ENCODE measurements at places on chromosomes 1 and 21.

DNA sequence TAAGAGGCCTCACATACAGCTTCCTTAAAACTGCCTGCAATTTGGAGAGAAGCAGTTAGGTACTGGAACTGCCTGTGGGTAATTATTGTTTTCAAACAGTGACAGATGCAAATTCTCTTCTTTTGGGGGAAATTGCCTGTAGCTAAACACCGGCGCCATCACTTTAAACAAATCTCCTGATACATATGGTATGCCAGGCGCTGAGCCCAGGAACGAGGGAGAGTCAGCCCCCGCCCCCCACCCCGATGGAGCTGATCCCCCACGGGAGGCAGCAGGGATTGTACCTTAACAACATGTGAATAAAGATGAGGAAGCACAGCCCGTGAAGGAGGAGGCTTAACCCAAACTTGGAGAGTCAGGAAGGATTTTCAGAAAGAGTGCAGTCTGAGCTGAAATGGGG, 7.1 kb downstream of the TMEM51 start:
- no peak for DNase-seq

- DNase-seq: no peak
Observed at GRCh38 chr1:24118410-24119242, 6.7 kb upstream of the MYOM3 start.

DNA sequence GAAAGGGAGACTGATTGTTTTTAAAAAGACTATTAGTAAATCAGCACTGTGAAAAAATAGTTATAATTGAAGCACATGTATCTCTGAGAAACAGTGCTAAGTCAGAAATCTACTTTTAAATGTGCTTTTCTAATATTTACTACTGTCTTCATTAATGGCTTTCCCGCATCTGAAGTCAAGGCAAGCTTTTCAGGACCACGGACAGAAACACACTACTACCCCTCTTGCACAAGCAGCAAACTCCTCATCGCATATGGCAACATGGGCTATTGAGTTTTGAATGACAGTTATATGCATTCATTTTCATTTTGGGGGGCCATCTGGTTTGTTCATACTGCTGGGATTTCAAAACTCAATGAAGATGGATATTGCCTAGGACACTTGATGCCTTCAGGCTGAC, 433.4 kb upstream of the CAMK1G start:
- DNase-seq: peak; percentile 40

- DNase-seq: peak; percentile 94
Observed at GRCh38 chr1:183609313-183609712, 19.1 kb upstream of the NCF2 start.

DNA sequence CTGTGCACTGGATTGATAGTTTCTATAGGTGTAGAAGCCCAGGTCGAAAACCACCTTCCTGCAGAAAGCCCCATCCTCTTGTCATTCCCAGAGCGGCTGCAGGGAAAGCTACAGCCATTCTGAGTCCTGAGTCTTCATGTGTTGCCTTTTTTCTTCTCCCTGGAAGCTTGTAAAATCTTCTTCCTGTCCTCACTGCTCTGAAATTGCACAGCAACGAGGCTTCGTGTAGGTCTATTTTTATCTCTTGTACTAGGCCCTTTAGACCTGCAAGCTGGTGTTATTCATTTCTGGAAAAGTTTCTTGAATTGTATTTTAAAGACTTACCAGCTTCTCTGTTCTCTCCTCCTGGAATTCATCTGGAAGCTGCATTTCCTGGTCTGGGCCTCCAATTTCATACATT, 44.2 kb upstream of the ETS2 start:
- peak; percentile 15 for DNase-seq

- DNase-seq: no peak
Observed at GRCh38 chr1:110961902-110962301, 1.8 kb downstream of the LRIF1 start.

DNA sequence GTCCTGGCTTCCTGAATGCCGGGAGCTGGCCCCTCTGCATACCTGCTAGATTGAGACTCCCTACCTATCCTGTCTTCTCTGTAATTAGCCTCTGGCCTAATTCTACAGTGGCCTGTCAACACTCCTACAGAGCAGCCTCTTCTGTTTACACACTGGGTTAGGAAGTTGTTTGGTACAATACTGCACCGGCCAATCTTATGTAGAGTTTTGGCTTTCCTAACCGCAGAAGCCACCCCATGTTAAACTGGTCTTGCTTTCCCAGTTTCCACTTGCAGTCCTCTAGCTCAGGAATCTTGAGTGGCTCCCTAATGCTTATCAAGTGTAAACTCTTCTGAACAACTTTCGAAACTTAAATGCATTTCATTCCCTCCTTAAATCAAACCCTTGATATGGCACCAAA, 42.8 kb downstream of the DPH5 start:
- DNase-seq: no peak

DNA sequence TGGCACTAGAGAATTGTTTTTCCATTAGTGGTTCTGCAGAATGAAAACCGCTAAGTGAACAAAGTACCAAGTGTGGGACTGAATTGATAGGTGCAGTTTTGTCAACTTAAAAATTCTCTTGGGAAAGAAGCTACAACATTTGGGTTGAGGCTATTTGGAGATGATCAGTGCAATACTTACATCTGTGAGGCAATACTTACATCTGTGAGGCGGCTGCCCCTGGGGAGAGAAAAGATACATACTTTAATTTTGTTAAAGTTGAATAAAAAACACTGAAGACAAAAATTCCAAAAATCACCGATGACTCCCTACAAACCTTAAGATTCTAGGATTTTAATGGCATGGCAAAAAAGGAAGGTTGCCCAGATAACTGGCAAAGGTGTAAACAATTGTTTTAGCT, 1.7 kb downstream of the CFAP410 start:
- no peak for DNase-seq

DNA sequence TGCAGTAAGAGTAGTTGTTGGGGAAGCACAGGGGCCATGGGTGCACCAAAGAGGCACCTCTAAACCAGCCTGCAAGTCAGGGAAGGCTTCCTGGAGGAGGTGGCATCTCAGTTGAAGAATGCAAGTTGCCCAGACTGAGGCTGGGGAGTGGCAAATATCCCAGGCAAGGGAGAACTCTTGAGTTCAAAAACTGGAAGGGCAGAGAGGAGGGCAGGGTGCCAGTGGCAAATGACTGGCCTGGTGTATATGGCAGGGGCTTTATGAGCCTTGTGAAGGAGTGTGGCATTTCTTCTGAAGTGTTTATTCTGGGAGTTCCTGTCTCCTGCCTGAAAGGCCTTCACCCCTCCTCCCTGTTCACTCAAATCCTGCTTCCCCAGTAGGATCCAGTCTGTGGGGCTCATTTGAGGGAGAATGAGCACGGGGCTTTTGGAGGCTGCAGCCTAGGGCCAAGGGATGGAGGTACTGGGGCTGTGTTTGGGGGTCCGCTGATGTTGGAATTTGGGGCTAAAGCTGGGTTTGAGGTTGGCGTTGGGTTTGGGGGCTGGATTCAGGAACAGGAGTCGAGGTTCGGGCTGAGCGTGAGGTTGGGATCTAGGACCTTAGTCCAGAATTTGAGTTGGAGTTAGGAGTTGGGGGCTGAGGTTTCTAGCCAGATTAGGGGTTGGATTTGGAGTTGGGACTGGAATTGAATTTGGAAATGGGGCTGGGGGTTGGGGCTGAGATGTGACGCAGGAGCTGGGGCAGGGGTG, at the start of gene TMEM125:
TSS of gene TMEM125 (plus strand) at position 357 of the 749 bp plus-strand sequence. CDS start 2,740 bp downstream, outside the sequence.
- no peak for DNase-seq

GRCh38 chr1:111600886-111601386, 18.7 kb upstream of the RAP1A start:
- DNase-seq: no peak

GRCh38 chr1:32782086-32782485, 35.1 kb downstream of the YARS1 start:
- no peak for DNase-seq

DNA sequence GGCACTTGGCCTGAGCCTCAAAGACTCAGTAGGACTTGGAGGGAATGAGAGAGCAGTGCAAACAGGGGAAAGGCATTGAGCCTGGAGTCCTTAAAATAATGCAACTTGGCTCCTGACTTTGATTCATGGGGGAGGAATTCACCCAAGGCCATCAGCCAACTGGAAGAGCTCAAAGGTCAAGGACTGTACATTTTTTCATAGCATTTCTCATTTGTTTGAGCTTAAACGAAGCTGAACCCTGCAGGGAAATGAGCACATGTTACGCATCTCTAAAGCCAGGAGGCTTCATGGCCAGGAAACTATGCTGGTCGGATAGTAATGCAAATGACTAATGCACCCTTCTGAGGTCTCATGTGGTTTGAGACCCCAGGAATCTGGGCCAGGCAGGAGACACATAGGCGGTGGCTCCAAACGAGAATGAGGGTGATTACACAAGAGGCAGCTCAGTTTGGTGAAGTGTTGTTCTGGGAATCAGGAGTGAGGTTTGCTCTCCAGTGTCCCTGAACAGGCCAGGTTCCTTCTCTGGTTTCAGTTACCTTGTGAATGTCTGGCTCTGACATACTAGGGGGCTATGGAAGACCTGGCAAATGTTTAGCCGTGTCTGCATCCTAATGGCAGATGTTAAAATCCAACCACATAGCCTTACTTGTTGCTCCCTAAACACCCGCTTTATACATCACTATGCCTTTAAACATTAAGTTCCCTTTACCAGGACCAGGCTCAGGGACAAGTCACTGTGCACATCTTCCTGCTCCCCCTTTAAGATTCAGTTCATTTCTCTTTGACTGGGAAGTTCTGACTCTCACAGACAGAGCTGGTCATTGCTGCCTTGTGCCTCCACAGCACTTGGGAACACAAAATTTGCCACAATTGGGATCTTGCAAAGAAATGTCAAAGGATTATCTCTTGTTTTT, 503.9 kb upstream of the USP24 start:
- DNase-seq: no peak

- no peak for DNase-seq
Observed at GRCh38 chr21:29335720-29336119, 37.0 kb downstream of the BACH1 start.

DNA sequence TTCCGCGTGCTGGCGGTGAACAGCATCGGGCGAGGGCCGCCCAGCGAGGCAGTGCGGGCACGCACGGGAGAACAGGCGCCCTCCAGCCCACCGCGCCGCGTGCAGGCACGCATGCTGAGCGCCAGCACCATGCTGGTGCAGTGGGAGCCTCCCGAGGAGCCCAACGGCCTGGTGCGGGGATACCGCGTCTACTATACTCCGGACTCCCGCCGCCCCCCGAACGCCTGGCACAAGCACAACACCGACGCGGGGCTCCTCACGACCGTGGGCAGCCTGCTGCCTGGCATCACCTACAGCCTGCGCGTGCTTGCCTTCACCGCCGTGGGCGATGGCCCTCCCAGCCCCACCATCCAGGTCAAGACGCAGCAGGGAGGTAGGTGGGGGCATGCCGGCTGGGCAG, 58.8 kb upstream of the KDM4A start:
- no peak for DNase-seq

GRCh38 chr21:29196670-29197191, 66.3 kb downstream of the MAP3K7CL start:
- no peak for DNase-seq

- no peak for DNase-seq
Observed at GRCh38 chr1:1117469-1117831, 1.6 kb upstream of the C1orf159 start.

DNA sequence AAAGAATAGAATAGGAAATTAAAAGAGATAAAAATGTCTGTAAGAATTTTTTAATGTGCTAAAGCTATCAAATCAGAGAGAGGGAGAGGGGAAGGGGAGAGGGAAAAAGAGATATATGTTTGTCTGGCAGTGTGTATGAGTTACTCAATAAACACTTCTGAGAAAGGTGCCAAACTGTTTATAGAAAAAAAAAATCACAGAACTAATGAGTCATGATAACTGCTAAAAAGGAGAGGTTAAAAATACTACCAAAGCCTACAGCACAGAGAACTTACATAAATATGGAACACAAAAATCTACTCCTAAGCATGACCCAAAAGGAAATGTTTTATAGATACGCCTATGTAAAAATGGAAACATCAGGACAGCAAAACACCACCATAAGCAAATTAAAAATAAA, 45.4 kb downstream of the SELENOF start:
- DNase-seq: no peak

- DNase-seq: no peak
Observed at GRCh38 chr21:37837381-37837780, 78.9 kb downstream of the KCNJ6 start.

GRCh38 chr1:101005871-101006270, 19.7 kb downstream of the DPH5 start:
- no peak for DNase-seq

DNA sequence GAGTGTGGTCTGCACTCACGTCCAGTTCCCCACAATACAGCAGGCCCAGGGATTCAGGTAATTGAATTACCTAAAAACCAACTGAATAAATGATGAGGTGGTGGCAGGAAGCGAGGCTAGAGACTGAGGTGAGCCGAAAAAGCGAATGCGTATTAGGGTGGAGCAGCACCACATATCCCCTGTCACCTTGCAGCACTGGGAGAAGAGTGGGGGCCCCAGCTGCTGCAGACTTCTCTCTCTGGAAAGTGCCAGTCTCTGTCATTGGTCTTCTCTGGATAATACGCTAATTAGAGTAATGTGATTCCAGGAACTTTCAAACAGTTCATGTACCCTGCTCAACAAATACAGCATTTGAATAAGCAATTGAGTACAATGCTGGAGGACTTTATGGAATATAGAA, 199.0 kb downstream of the RPS6KC1 start:
- no peak for DNase-seq

GRCh38 chr1:96049759-96050409, 671.7 kb upstream of the PTBP2 start:
- peak; percentile 9 for DNase-seq

DNA sequence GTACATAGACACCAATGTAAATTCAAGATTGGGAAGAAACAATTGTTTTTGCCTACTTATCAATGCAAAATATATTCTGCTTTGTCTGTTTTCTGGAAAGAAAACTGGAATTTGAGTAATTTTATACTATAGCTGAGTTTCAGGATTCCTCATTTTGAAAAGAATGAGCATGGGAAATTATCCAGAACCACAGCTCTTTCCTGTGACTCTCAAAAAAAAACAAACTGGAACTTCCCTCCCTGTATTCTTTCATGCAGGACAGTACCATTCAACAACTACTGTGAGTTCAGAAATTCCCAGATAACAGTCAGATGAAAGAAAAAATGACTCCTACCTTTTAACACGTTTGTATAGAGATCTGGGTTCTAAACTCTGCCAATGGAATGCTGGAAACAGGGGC, 372.4 kb downstream of the TGFB2 start:
- no peak for DNase-seq

- peak; percentile 50 for DNase-seq
Observed at GRCh38 chr1:21933397-21934248, 3.5 kb downstream of the HSPG2 start.

DNA sequence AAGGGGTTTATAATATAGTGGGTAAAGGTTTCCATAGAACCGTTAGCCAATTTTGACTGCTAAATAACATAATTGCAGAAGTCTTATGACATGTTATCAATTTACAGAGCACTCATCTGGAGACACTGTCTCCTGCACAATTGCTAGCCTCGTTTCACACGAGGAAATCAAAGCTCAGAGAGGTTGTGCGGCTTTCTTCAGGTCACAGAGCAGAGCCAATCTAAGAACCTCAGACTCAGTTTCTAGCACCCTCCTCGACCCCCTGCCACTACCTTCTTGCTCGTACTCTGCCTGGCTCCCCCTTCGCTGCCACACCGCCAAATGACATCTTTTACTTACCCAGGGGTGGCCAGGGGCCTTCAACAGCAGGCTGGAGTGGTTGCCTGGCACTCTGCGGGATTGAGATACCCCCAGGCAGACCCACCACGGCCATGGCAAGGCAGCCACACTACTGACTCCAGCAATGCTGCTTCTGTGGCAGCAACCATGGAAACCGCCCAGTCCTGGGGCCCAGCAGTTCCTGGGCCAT, 16.0 kb upstream of the CASZ1 start:
- DNase-seq: no peak

GRCh38 chr1:181117648-181118449, 29.3 kb downstream of the IER5 start:
- DNase-seq: no peak

GRCh38 chr1:43786960-43787359, 79.6 kb downstream of the ST3GAL3 start:
- DNase-seq: peak; percentile 59

All from Kasumi-1 (cell line).